H9 (cell line): ENCODE measurements at places on chromosomes 16 and 17.

GRCh38 chr17:14935139-14935841 is 329.8 kb downstream of the PMP22 start:
- DNase-seq: no peak

DNA sequence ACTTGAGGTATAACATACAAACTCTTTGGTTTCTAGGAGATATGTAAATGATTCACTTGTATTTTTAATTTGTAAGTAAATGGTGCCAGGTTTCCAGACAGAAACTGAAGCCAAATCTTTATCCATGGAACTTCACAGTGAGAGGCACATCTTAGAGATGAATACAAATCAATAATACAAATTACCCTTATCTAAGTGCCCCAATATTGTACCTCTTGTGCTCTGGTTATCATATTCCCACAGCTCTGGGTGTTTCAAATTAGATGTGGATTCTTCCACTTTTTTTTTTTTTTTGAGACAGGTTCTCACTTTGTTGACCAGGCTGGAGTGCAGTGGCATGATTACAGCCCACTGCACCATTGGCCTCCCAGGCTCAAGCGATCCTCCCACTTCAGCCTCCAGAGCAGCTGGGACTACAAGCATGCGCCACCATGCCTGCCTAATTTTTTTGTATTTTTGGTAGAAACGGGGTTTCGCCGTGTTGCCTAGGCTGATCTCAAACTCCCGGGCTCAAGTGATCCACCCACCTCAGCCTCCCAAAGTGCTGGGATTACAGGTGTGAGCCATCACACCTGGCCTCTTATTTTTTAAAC is 38.0 kb upstream of the DHX40 start:
- no peak for DNase-seq

DNA sequence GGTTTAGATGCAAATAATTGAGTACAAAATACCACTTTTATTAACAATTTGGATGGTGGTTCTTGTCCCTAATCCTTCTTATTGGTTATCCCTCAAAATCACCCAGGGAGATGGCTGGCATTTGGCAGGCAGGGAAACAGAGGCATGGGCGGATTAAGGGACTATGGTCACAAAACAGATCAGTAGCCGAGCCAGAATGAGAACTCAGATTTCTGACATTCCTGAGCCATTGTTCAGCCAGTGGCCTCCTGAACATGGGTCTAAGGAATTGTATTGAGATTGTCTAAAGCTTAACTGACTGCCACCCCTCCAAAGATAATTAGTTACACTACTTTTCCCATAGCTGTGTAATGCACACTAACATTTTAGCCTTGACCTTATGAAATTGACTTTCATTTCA is 88.4 kb downstream of the CHD9NB start:
- no peak for DNase-seq

GRCh38 chr17:82314727-82315605 is 2.4 kb downstream of the CD7 start:
- no peak for DNase-seq

DNA sequence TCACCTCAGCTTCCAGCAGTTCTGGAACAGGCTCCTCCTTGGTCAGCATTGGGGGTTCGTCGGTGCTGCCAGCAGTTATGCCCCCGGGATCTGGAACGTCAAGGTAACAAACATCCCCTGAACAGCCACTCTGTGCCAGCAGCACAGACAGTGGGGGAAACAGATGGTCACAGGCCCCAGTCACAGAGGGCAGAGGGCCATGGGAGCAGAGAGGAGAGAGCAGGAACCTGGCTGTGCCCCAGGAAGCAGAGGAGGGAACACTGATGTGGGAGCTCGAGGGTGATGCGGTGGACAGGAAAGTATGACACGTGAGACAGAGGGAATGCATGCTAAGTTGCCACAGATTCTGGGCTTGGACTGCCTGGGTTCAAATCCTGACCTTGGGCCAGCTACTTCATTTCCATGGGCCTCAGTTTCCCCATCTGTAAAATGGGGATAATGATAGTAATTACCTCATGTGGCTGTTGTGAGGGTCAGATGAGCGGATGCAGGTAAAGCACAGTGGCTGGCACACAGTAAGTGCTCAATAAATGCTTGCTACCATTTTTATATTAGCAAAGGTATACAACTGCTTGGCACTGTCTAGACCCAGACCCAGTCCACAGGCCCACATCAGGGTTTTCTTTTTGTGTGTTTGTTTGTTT is 4.9 kb downstream of the BCL7C start:
- no peak for DNase-seq
